ENCODE measurements at places on chromosomes 12 and 14.

GRCh38 chr12:57218030-57218853, 1.6 kb downstream of the NXPH4 start:
- DNase-seq = no peak

DNA sequence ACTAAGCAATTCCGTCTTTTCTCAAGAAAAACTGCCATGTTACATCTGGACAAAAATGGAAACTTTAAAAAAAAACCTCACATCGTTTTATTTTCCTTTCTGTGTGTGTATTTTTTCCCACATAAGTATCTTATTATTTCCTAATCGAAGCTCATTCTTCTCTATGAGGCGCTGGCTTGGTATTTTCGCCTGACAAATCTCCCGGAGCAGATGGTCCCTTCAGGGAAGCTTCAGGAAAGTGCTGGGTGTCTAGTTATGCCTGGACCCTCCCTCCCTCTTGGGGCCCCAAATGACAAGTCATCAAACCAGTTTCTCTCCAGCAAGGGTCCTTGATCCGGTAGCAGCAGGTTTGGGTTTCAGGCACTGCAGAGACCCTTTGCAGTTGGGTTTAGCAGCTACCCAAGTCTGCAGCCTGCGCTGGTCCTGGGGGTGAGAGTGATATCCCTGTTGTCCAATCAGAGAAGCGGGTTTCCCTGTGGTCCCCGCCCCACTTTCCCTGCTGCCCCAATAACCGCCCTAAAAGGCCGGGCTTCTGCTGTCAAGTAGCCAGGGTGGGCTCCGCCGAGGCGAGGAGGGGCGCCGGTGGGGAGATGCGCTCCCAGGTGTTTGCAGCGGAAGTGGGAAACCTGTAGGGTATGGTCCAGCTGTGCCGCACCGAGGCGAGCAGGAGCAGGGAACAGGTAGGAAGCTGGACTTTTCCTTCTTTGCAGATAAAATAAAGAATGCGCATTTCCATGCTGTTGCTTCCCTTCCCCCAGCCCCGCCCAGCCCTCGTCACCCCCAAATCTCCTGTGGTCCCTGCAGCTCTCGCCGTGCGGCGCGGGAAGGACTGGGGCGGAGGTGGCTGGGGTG, at the start of gene CNTN1:
Gene CNTN1, plus strand, starts transcription at position 527 of the 852 bp plus-strand sequence.
- no peak for DNase-seq

DNA sequence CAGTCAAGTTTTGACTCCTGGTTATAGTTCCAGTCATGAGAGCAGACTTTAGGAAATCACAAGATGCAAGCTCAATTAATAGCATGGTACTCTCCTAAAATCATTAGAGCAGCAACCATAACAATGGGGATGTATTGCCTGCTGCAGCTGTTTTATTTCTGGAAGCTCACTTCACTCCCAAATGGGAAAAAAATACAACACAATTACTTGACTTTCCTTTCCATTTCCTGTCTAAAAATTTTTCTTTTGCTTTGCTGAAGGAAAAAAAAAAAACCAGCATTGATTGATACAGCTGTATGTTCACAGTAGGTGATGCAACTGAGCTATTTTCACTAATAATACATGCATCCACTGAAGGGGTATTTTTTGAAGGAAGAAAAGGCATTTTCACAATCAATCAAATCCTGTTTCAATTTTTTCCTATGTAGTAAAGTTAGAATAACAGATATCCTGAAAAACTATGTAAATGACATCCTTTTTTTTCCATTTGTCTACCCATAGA, 143.9 kb upstream of the NOVA1 start:
- DNase-seq = no peak

DNA sequence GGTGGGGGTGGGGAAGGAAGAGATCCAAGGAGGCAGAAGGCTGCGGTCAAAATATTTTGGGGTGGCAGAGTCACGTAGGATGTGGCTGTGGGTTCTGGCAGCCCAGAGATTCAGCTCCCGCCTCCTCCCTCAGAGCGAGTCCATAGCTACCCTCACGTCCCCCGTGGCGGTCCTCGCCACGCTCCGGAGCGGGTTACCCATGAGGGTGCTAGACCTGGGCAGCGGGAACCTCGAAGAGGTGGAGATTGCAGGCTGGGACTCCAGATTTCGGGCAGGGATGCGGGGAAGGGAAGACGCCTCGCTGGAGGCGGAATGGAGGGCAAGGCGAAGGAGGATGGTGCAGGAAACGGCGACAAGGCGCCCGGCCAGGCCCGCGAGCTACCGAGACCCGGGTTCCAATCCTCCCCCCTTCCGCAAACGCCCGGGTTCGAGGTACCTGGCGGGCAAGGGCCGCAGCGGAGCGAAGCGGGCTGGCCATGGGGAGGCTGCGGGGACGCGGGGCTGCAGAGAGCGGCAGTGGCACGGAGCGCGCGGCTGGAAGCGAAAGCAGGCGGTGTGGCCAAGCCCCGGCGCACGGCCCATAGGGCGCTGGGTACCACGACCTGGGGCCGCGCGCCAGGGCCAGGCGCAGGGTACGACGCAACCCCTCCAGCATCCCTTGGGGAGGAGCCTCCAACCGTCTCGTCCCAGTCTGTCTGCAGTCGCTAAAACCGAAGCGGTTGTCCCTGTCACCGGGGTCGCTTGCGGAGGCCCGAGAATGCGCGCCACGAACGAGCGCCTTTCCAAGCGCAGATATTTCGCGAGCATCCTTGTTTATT, 46.2 kb downstream of the BCAT1 start:
- DNase-seq = no peak

GRCh38 chr14:38316922-38317321, 61.0 kb upstream of the CLEC14A start:
- no peak for DNase-seq

All from RPMI8226 (cell line).